ENCODE measurements at places on chromosomes 4 and X. TPM values are rescaled to one million over a fixed set of nuclear protein-coding genes. Genes with fewer than 3 reads are reported as not detected.

- H3K4me3 ChIP-seq = no peak overlapping the region
- DNase-seq = no peak
- H3K4me1 ChIP-seq = no peaks in the 10 kb centered on the region
- H3K36me3 ChIP-seq = no peaks in the 10 kb centered on the region
- no peaks in the 10 kb centered on the region for H3K27me3 ChIP-seq
These were observed 70.8 kb downstream of the ANXA3 start for GRCh38 chr4:78622253-78622979.

DNA sequence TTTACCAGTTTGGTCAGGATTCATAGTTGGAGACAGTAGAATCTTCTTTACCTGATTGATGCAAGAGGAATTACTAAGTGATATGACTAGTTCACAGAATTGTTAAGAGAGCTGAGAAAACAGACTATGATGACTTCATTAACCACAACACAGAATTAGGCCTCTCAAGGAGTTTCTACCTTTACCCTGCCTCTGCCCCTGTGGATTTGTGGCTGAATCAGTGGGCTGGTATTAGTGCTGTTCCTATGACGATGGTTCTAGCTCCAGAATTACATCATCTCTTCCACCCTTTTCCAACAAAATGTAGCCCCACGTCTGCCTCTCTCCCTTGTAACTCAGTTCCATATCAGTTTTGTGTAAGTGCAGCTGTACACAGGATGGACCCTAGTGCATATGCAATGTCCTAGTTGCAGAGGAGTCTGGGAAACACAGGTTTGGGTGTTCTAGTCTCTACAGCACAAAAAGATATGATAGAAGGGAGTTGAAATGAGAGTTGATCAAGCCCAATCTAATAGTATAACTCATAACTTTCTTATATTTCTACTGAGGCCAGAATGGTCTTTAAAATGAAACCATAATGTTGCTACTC, 99.3 kb downstream of the ANXA5 start:
- H3K36me3 ChIP-seq = no peaks in the 10 kb centered on the region

- H3K27me3 ChIP-seq = no peaks in the 10 kb centered on the region
- H3K4me3 ChIP-seq = peak overlapping the region; percentile 47
- H3K27ac ChIP-seq = no peak overlapping the region
These were observed 164.6 kb downstream of the PRKX start for GRCh38 chrX:3548765-3549391.

- no peaks in the 10 kb centered on the region for H3K36me3 ChIP-seq
- H3K27me3 ChIP-seq = no peaks in the 10 kb centered on the region
- DNase-seq = no peak
- H3K4me1 ChIP-seq = 0 out of 2 replicates have a peak, but pooled peaks cover 4% of the 10 kb centered on the region
These were observed 81.7 kb downstream of the RELL1 start for GRCh38 chr4:37604461-37604860.

DNA sequence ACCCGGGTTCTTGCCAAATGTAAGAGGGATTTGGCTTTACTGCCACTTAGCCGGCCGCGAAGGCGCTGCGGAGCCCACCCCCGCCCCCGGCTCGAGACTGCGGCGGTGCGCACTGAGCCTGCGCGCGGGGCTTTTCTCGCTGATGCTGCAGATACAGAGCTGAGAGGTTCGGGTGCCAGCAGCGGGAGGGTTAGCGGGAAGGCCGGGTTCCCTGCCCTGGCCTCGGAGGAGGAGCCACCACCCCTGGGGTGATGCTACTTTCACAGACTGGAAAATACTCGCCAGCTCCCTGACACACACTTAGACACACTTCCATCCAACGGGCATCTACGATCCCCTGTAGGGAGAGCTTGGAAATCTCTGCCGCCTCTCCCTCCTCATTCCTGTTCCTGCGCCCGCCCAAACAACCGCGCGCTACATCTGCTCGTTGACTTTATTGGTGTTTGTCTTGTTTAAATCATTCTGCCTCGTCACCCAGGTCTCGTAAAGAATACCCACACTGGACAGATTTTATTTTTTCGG, 2.1 kb upstream of the PCDH7 start:
- peak overlapping the region; percentile 58 for H3K27ac ChIP-seq
- H3K27me3 ChIP-seq = peaks cover 54% of the 10 kb centered on the region
- H3K36me3 ChIP-seq = no peaks in the 10 kb centered on the region
- peaks cover 48% of the 10 kb centered on the region for H3K4me1 ChIP-seq

DNA sequence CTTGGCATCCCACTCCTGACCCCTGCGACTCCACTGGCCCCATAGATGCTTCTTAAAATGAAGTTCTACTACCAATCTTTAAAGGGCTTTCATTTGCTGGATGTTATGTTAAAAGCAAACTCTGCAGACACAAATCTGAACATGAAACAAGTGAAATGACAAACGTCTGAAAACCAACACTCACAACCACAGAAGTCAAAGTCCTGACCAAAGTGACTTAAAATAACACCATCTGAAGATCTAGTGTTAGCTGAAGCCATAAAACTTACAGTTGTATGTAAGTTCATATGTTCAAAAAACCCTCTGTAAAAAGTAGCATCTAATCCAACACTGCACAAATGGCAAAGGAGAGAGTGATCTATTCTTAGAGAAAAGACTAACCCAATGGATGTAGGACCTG, 178.7 kb downstream of the SH3KBP1 start:
- H3K4me3 ChIP-seq = no peak overlapping the region
- DNase-seq = no peak
- peaks cover 10% of the 10 kb centered on the region for H3K4me1 ChIP-seq
- no peaks in the 10 kb centered on the region for H3K27me3 ChIP-seq
- no peak overlapping the region for H3K27ac ChIP-seq

DNA sequence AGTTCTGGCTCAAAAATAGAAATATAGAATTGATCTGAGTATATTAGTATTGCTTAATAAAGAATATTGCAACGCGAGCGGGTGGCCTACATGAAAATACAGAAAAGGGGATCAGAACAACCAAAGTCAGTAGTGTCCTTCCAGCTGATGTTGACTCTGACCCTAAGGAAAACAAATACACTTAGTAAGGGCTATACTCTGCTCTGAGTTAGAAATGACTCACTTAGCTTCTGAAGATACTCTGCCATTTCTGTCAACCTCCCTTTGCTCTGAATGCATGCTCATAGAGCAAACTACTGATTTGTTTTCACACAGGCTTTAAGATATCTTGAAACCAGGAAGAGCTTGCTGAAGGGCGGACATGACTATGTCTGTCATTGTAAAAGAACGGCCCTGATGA, 22.6 kb upstream of the NMU start:
- H3K4me3 ChIP-seq = no peak overlapping the region
- DNase-seq = no peak
- H3K27me3 ChIP-seq = no peaks in the 10 kb centered on the region
- no peak overlapping the region for H3K27ac ChIP-seq
- H3K36me3 ChIP-seq = no peaks in the 10 kb centered on the region
- no peaks in the 10 kb centered on the region for H3K4me1 ChIP-seq

GRCh38 chrX:126985981-126986380, 166.5 kb downstream of the PRR32 start:
- no peak overlapping the region for H3K27ac ChIP-seq
- H3K4me1 ChIP-seq = no peaks in the 10 kb centered on the region
- DNase-seq = no peak
- H3K27me3 ChIP-seq = no peaks in the 10 kb centered on the region
- no peak overlapping the region for H3K4me3 ChIP-seq

- no peaks in the 10 kb centered on the region for H3K27me3 ChIP-seq
- H3K27ac ChIP-seq = no peak overlapping the region
- no peak overlapping the region for H3K4me3 ChIP-seq
- H3K4me1 ChIP-seq = no peaks in the 10 kb centered on the region
- H3K36me3 ChIP-seq = no peaks in the 10 kb centered on the region
These were observed 1028.3 kb downstream of the DMD start for GRCh38 chrX:32183066-32183465.

DNA sequence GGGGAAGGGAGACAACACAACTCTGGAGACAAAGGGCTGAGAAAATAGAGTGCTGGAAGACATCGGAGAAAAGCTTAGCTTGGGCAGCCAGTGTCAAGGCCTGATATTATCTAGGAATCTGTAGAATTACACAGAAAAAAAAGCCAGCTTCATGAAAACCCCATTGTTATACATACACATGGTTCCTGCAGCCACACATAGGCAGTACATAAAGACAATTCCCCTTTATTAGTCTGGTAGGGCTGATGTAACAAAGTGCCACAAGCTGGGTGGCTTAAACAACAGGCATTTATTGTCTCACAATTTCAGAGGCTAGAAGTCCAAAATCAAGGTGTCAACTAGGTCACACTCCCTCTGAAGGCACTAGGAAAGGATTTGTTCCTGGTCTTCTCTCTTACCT, 503.5 kb downstream of the MID1IP1 start:
- H3K4me3 ChIP-seq = no peak overlapping the region
- H3K4me1 ChIP-seq = no peaks in the 10 kb centered on the region
- H3K27ac ChIP-seq = no peak overlapping the region
- no peaks in the 10 kb centered on the region for H3K27me3 ChIP-seq
- DNase-seq = no peak
- no peaks in the 10 kb centered on the region for H3K36me3 ChIP-seq

- H3K4me3 ChIP-seq = no peak overlapping the region
- no peaks in the 10 kb centered on the region for H3K27me3 ChIP-seq
- DNase-seq = no peak
- H3K27ac ChIP-seq = no peak overlapping the region
- peaks cover 19% of the 10 kb centered on the region for H3K4me1 ChIP-seq
These were observed 9.9 kb downstream of the TACC3 start for GRCh38 chr4:1731180-1731579.

DNA sequence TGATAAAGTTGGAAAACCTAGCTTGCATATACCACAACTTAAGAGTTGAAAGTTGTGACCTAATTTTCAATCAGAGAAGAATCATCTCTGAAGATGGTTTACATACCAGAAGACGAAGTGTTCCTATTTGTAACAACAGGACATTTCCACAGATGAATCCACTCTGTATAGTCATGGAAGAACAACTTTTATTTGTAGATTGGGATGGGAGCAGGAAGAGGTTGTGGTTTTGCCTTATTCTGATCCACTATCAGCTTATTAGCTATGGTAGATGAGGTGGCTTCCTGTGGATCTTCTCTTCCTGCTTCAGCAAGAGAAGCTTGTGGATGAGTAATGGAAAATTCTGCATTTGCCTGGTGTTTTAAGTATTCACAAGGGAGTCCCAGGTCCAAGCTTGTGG, 18.6 kb upstream of the SUPT20HL1 start:
- no peaks in the 10 kb centered on the region for H3K4me1 ChIP-seq
- no peaks in the 10 kb centered on the region for H3K36me3 ChIP-seq

GRCh38 chrX:109716431-109717028, 16.5 kb downstream of the ACSL4 start:
- H3K36me3 ChIP-seq = no peaks in the 10 kb centered on the region
- DNase-seq = no peak
- peak overlapping the region; percentile 40 for H3K27ac ChIP-seq
- no peaks in the 10 kb centered on the region for H3K27me3 ChIP-seq

- peaks cover 8% of the 10 kb centered on the region for H3K27me3 ChIP-seq
- DNase-seq = no peak
- no peaks in the 10 kb centered on the region for H3K4me1 ChIP-seq
These were observed 14.6 kb downstream of the NDUFB11 start for GRCh38 chrX:47129899-47130358.

DNA sequence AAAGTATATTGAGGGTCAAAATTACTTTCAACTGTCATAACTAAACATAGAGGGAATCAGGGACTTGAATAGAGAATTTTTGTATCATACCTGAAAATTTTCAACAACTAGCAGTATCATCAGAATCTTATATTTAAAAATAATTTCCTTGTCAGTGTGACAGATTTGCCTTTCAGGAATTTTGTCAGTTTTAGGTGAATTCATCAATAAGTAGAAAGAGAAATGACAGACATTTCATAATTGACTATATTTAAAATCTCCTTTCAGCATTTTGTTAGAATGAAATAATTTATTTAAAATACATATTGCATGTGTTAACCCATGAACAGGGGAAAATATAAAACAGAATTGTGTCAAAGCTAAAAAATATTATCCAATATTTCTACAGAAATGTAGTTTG, 8.6 kb upstream of the PDCL2 start:
- no peaks in the 10 kb centered on the region for H3K4me1 ChIP-seq
- no peak overlapping the region for H3K27ac ChIP-seq
- H3K27me3 ChIP-seq = no peaks in the 10 kb centered on the region
- H3K36me3 ChIP-seq = no peaks in the 10 kb centered on the region

The PPP4R3C gene
- polyA plus RNA-seq = 0.02 TPM

The DMD gene
- 4.4 TPM for polyA plus RNA-seq

The XK gene
- not detected for polyA plus RNA-seq

The FRG2 gene
- polyA plus RNA-seq = not detected

The ITIH6 gene
- not detected for polyA plus RNA-seq
